ENCODE measurements at places on chromosomes 12 and 14.

- DNase-seq, result no peak
These were observed 75.1 kb downstream of the IRF2BPL start for GRCh38 chr14:76953311-76953945.

- no peak for DNase-seq
These were observed 154.2 kb upstream of the MYL2 start for GRCh38 chr12:111074559-111074958.

DNA sequence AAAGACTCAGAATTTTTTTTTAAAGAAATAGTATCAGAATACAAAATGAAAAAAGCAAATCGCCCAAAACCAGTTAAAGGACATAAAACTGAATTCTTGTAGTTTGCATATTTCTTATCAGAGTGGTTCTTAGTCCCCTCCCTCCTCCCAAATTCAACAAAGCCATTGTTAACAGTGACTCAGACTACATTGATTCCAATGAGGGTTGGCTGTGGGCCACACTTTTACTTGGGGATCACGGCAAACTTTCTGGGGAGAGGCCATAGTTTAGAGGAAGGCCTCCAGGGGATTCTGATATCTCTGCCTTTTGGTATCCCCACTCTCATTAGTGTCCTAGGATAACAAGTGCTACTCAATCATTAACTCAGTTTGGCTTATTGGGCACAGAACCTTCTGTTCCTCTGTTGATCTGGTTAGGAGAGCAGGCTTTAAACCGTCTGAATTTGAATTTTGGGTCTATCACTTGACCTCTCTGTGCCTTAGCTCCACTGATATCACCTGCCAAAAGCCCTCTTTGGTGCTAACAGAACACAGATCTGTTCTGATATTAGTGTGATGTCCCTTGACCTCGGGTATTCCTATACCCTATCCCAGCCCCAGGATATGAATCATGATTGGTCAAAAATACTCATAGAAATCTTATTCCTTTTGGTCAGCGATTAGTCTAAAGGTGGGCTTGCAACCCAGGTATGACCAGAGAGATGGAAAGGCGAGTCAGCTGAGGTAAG lies 45.2 kb upstream of the APPL2 start:
- no peak for DNase-seq

- DNase-seq, result no peak
These were observed 26.4 kb downstream of the TBC1D15 start for GRCh38 chr12:71865757-71866536.

DNA sequence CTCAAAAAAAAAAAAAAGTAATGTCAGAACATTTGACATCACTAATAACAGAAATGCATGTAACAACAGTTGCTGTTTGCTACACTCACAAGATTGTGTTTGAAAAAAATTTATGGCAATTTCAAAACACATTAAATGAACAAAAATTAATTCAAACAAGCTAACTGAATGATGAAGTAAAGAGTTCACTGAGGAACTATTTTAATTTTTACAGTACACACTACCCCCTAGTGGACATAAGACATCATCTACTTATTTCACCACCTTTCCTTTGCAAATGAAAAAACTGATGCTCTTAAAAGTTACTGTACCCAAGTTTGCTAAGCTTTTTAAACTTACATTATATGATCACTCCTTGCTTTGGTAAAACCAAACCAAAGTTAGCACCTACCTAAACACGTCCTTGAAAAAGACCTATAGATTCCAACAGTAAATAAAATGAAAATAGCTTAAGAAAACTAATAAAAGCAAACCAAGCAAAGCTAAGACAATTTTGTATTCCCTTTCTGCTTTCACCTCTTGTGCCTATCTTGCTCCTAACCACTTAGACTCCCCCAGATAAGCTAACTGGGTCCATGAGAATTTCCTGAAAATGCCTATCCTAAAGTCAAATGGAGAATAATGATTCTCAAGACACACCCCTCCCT lies 22.2 kb downstream of the UBE2N start:
- DNase-seq, result no peak

- no peak for DNase-seq
These were observed 54.5 kb downstream of the PPP2R5C start for GRCh38 chr14:101815994-101816393.

GRCh38 chr12:75322464-75322863 lies 7.7 kb downstream of the CAPS2 start:
- no peak for DNase-seq

GRCh38 chr12:95384785-95385184 lies 89.2 kb upstream of the METAP2 start:
- DNase-seq, result no peak

DNA sequence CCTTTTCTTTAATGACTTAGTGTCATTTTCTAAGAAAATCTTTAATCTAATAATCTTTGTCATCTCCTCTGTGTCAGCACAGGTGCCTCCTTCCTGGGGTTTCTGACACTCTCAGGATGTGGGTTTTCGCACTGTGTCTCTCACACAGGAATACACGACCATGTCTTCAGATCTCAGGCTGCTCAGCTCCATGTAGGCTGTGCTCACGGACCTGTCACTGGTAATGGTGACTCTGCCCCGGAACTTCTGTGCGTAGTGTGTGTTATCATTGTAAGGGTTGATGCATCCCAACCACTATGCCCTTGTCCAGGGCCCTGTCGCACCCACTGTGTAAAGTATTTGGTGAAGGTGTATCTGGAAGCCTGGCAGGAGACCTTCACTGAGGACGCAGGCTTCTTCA lies 647.8 kb downstream of the TMEM121 start:
- DNase-seq, result no peak

- no peak for DNase-seq
These were observed 89.4 kb downstream of the ATP23 start for GRCh38 chr12:58030566-58031279.

DNA sequence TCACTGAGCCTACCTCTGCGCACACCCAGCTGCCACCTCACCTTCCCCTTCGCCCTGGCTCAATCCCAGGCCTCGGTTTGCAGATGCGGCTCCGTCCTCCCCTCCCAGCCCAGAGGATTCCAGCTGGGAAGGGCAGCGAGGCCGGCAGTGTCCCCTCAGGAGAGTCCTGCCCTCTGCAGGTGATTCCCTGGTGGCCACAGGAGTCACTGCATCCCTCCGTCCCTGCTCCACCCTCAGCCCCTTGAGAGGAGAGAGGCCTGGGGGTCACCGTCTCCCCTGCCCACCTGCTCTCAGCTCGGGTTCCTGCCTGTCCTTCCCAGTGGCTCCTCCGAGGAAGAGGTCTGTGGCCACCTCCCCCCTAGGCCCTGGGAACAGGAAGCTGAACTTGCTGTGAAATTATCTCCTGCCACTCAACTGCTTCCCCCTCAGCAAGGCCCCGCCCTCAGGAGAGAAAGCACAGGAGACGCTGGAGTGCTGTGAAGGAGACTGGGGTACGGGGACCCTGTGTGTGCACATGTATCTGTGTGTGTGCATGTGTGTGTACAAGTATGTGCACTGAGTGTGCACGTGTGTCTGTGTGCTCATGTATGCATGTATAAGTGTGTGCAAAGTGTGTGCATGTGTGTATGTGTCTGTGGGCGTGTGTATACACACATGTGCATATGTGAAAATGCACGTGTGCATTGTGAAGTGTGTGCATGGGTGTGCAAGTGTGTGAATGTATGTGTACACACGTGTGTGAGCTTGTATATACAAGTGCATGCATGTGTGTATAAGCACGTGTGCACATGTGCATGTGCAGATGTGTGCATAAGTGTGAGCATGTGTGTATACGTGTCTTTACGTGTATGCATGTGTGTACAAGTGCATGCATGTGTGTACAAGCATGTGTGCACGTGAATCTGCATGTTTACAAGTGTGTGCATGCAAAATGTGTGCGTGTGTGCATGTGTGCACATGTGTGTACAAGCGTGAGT lies 13.2 kb upstream of the GALNT9 start:
- no peak for DNase-seq

GRCh38 chr14:93951635-93952540 lies 24.5 kb downstream of the ASB2 start:
- DNase-seq, result no peak

DNA sequence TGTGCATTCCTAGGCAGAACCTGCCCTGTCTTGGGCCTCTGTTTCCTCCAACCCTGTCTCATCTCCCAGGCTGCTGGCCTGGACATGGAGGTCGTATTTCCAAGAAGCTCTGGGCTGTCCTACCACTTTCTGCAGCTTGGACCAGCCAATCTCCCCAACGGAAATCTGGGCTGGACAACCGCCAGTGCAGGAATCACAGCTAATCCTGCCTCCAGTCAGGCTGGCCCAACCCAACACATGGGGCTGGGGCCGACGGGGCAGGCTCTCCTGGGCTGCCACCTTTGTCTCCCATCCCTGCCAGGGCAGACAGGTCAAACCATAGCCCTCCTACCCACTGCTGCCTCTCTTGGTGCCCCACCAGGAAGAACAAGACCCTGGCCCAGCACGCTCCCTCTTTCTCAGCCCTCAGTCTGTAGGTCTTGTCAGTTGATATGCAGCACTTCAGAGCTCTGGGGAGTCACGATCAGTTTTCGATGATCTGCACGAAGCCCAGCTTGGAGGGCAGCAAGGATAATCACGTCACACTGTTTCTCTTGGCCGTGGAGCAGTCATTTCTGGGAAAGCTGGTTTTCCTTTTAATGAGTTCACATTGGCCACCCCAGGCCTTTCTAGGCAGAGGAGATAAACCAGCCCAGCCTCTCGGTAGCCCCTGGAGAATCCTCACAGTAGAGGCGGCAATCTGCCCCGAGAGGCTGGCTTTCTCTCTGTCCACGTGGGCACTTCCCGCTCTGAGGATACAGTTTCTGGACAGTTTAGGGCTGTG lies 195.2 kb upstream of the PRMT8 start:
- DNase-seq, result no peak

- no peak for DNase-seq
These were observed 18.4 kb downstream of the TMPO start for GRCh38 chr12:98533723-98534251.

- no peak for DNase-seq
These were observed 26.0 kb downstream of the HSPB8 start for GRCh38 chr12:119204671-119205285.

GRCh38 chr14:36768638-36769337 lies 107.1 kb downstream of the PAX9 start:
- peak; percentile 61 for DNase-seq

- no peak for DNase-seq
These were observed 23.2 kb upstream of the BICD1 start for GRCh38 chr12:32083489-32083888.

GRCh38 chr12:13270817-13271216 lies 74.3 kb downstream of the EMP1 start:
- no peak for DNase-seq

DNA sequence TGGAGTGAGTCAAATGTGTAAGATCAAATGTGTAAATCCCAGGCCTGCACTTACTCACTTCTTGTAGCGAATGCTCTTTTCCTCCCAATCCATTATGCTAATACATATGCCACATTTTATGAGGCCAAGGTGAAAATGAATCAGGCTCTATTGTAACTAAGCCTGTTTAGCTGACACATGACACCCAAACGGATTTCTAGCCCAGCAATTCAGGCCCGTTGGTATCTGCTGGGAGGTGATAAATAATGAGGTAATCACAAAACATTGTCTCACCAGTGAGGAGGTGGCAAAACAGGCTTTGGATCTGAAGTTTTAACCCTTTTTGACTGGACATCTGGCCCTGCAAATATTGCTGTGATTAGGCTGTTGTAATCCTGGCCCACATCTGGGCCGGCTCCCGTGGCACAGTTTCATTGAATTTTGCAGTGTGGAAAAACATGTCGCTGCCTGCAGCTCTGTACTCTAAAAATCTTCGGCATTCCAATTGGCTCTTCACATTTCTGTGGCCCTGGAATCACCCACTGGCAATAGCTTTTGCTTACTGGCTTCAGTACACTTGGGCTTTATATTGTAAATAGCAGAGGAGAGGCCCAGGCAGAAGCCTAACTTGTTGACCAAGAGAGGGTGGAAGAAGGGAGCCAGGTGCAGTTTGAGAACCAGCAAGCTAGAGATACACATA lies 106.1 kb downstream of the PAX9 start:
- peak; percentile 95 for DNase-seq

GRCh38 chr12:105986779-105987684 lies 151.7 kb downstream of the NUAK1 start:
- DNase-seq, result no peak

GRCh38 chr12:105454688-105455087 lies 124.2 kb downstream of the C12orf75 start:
- DNase-seq, result no peak

GRCh38 chr14:78790271-78790670 lies 620.1 kb downstream of the NRXN3 start:
- DNase-seq, result no peak

GRCh38 chr14:70114621-70115156 lies 74.1 kb downstream of the SLC8A3 start:
- no peak for DNase-seq

DNA sequence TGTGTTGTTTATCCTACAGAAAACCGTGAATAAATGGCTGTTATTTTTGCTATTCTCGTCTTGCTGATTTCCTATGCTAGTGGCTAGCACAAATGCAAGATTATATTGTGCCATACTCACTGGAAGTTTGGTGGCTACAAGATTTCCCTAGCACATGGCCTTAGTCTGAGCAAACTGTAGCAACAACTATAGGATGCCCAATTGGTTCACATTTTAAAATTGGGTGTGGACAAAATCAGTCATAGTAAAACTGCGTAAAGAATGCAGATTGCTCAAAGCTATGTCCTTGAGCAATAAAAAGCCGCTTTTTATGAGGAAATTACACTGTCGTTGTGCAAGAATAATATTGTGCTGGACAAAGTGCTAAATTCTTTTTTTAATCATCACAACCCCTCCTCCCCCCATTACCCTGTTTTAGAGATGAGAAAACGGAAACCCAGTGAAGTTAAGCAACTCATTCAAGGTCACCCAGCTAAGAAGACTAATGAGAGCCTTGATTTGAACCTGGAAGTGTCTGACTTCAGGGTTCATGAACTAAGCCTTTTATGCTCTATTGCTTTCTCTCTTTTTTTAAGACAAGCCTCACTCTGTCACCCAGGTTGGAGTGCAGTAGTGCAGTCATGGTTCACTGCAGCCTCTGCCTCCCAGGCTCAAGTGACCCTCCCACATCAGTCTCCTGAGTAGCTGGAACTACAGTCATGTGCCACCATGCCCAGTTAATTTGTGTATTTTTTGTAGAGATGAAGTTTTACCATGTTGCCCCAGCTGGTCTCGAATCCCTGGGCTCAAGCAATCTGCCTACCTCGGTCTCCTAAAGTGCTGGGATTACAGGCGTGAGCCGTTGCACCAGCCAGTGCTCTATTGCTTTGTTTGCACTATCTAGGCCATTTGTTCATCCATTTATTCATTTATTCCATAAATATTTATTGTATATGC lies 73.6 kb downstream of the SRGAP1 start:
- peak; percentile 40 for DNase-seq

DNA sequence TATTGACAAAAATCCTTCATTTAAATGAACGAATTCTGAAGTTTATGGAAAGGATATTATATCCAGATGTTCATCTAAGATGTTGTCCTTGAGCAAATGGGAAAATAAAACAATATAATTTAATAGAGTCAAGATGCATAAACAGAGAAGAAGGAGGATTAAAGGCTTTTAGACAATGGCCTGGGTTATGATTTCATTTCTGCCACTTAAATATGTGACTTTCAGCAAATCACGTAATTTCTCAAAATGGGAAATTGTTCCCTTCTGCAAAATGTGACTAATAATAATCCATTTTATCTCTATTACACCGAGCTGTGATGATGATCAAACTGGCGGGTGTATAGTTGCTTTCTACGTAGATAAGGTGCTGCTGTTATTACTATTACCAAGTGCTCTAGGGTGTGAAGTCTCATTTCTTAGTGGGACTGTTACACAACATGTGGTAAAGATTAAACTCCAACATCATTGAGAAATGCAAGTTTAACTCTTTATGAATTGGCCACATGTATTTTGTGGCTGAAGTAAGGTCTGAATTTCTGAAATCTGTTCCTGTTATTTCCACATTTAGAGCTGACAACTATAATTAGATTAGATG lies 157.0 kb downstream of the MYRFL start:
- no peak for DNase-seq

Data from SHP77 (cell line).